ENCODE measurements at places on chromosomes 11 and 22.

GRCh38 chr11:74084796-74085541 lies 76.1 kb upstream of the UCP3 start:
- no peak for DNase-seq

- no peak for DNase-seq
Measured at GRCh38 chr11:33935461-33936456, 43.9 kb upstream of the LMO2 start.

DNA sequence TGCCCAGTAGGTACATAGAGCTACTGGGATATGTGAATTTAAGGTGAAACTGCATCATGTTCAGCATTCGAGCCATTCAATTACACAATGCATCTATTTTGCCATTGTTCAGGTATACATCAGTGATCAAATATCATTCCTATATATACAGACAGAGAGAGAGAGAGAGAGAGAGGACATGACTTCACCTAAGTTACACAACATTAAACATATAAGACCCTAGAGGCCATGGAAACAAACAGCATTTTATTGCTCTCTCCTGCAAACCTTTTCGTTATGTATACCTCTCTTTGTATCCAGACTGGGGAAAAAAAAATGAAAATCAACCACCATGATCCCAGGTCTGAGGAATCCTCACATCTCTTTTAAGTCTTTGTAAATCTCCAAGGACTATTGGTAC lies 1829.1 kb downstream of the LRRC4C start:
- no peak for DNase-seq

DNA sequence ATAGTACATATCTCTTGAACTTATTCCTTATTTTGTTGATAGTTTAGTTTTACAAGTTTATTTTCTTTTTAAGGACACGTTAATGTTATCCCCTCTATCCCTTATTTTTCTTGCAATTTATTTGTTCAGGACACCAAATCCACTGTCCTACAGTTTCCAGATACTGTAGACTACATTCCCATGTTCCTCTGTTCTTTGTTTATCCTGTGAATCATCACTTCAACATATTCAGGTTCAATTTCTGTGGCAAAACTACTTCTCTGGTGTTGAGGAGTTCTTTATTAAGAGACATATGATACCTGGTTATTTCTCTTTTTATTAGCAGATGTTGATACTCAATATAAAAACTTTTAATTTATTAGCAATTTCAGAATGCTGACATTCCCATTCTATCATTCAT lies 72.8 kb upstream of the CLNS1A start:
- DNase-seq: peak; percentile 2

- DNase-seq: no peak
Measured at GRCh38 chr11:47501101-47501500, 51.8 kb downstream of the CELF1 start.

GRCh38 chr22:23891726-23892125 lies 2.5 kb upstream of the MIF start:
- DNase-seq: no peak

DNA sequence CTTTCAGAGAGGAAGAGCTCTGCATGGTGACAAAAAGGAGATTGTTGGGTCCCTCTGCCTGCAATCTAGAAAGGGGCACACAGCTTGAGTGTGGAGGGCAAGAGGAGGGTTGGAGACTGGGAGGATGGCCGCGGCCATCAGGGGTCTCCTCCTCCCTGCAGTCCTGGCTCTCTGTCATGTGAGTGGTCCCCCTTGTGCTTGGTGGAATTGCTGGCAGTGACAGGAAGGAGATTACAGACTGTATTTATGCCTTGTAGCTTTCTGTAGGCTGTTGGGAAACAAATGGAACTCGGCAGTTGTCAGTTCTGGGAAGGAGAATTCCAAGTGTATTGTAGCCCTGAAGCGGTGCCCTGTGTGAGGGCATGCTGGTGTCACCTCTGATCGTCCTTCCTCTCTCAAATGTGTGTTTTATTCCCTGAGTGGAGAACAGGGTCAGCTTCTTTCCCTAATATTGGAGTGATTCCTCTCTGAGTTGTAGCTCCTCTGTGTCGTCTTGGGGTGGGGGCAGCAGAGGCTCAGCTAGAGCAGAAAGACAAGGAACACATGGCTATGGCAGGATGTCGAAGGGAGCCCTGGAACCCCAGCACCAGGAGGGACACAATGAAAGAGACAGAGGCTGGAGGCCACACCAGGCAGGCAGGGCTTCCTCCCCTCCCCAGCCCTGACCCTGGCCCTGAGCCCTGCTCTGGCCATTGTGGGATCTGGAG lies 163.1 kb downstream of the PKNOX2 start:
- no peak for DNase-seq

GRCh38 chr11:48025984-48026340 lies 45.6 kb downstream of the PTPRJ start:
- DNase-seq: no peak

GRCh38 chr11:101945448-101945847 lies 29.1 kb upstream of the ANGPTL5 start:
- DNase-seq: no peak

- no peak for DNase-seq
Measured at GRCh38 chr11:45113807-45114206, 32.6 kb upstream of the PRDM11 start.

DNA sequence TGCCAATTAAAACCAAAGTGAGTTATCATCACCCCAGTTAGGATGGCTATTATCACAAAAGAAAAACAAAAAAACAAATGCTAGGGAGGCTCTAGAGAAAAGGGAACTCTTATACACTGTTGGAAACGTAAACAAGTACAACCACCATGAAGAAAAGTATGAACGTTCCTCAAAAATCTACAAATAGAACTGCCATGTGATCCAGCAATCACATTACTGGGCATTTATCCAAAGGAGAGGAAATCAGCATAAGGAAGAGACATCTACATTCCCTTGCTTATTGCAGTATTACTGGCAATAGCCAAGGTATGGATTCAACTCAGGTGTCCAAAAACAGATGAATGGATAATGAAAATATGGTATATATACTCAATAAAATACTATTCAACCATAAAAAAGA lies 1145.1 kb downstream of the LRRC4C start:
- no peak for DNase-seq

DNA sequence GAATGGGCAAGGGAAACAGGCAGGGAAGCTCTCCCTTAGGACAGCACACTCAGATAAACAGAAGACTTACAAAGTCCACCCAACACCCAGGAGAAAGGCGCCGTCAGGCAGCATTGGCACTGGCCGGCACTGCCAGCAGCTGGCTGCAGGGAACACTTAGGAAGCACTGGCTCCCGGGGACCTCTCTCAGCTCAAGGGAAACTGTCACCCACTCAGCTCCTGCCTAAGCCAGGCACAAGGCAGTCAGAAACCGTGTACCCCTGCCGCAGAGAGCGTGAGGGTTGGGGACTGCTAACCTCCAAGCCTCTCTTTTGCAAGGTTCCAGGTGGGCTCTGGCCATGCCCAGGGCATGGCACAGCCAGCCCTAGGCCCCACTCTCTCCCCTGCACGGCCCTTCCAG lies 64.7 kb downstream of the DGCR2 start:
- DNase-seq: no peak

GRCh38 chr11:2452321-2453012 lies 7.7 kb downstream of the KCNQ1 start:
- no peak for DNase-seq

- DNase-seq: no peak
Measured at GRCh38 chr11:46438211-46438610, 46.6 kb upstream of the CHRM4 start.

DNA sequence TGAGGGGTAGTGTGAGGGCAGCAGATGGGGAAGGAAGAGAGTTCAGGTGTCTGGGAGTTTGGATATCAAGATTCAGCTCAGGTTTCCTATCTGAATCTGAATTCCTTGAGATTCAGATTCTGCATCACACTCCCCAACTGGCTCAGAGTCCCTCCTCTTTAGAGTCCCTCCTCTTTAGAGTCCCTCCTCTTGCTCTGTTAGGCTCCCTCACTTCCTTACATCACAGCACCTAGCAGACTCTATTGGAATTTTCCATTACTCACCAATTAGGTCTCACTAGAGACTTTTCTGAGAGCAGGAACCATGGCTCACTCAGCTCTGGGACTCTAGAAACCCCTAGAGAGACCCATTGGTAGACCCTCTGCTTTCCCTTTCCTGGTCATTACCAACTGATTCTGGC lies 303.4 kb upstream of the SYN3 start:
- peak; percentile 28 for DNase-seq

- no peak for DNase-seq
Measured at GRCh38 chr11:95144313-95145235, 54.9 kb downstream of the ENDOD1 start.

DNA sequence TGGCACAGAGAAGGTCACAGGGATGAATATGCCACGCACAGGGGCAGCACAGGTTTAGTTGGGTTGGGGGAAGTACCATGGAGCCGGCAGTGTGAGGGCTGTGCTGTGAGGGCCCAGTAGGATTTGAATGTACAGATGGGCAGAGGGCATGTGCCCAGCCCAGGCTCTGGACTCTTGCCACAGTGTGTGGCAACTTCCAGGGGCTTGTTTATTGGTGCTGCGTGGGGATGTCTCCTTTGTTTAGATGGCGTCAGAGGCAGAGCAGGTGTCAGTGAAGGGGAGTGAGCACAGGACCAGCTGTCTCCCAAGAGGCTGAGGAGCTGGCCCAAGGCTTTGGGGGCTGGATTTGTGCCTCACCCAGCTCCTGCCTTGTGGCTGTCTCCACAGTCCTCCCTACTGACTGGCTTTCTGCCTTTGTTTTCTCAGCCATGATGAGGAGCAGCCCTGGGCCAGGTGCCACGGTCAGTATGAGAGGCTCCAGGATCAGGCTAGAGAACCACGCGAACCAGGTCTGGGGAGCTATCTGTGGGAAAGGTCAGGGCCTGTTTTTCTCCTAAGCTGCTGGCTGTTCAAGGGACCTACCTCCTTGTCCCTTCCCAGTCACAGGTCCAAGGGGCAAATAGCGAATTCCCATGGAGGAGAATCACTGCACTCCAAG lies 21.9 kb downstream of the SUN2 start:
- no peak for DNase-seq

- DNase-seq: no peak
Measured at GRCh38 chr11:95939091-95939490, 15.2 kb upstream of the MTMR2 start.

DNA sequence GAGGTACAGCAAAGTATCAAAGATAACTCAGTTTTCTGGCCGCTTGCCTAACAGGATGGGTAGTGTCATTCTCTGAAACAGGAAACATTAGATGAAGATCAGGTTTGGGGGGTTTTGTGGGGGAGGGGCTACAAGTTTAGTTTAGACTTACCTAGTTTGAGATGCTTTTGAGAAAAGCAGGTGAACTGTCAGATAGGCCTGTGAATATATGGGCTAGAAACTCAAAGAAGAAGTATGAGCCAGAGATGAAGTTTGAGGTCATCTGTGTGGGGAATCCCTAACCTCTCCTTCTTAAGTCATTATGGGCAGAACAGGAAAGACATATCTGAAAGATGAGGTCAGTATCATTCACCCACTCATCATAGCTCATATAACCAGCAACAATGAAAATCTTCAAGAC lies 11.9 kb downstream of the HOATZ start:
- peak; percentile 66 for DNase-seq

GRCh38 chr11:128208329-128209137 lies 378.8 kb downstream of the ETS1 start:
- peak; percentile 88 for DNase-seq

DNA sequence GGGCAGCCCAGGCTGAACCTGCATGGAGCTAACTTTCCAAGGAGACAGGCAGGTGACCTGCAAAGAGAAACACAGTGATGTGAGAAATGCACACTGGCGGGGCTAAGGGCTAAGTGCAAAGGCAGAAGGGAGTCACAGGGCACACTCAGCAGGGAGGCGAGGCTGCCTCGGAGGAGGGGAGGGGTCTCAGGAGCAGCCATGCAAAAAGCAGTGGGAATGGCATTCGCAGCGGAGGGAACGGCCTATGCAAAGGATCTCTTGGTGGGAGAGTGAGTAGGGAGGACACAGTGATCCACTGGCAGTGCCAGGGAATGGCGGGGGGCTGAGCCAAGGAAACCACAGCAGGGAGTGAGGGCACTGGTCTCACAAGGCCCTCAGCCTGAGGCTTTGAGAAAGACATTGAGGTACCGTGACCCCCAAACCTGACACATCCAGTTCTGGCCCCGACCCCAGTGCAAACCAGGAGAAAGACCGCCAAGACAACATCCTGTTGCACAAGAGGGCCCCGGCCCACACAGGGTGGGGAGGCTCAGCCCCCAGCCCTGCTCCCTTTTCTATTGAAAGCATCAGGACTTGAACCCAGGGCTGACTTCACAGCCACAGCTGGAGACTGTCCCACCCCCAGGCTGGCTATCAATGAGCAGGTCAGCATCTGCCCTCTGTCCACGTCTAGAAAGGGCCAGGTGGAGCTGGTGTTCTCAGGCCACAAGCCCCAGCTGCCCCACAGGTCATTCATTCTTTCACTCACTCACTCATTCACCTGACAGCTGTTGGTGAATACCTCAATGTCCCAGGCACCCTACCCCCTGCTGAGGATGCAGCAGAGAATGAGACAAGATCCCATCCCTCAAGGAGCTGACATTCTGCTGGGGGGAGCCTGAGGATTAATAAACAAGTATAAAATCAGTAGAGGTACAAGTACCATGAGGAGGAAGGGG lies 50.7 kb downstream of the IGLL1 start:
- DNase-seq: no peak

DNA sequence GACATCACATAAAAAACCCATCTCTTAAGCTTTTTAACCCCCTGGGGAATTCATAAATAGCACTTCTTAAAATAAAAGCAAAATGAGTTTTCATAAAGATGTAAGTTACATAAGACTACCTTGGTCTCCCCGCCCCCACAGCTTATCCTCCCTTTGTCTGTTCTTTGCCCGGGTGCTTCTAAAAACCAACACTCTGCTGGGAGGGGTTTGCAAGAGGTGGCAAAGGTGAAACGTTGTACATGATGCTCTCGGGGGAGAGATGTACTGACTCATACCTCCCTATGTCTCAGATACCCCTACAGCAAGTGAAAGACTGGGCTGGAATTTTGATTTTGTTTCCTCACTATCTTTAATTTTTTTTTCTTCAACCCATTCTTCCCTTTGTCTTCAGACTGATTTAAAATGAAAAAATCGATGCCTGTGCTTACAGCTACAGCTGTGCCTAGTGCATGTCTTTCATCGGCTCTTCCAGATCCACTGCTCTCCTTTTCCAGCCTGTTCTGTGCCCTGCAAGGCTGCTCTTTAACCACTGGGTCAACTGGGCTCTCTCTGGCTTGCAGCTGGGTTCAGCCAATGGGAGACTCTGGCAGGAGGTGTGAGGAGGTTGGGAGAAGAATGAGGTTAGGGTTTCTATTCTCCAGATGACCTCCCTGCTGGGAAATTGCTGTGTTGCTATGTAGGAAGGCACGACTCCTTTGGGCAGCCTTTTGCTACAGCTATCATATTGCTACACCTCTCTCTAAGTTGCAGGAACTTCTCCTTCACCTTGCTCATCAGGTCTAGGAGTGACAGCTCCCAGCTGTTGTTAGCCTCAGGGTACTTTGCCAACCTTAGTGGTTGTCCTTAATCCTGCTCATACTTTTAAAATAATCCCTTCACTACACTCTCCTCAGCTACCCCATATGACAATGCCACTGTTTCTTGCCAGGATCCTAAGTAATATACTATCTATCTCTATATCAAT lies 266.5 kb downstream of the TENM4 start:
- DNase-seq: no peak

GRCh38 chr22:35205961-35206360 lies 51.3 kb upstream of the HMGXB4 start:
- DNase-seq: peak; percentile 12
